Kidney glomerular epithelial cell (primary cell): ENCODE measurements at places on chromosomes 1 and 21.

DNA sequence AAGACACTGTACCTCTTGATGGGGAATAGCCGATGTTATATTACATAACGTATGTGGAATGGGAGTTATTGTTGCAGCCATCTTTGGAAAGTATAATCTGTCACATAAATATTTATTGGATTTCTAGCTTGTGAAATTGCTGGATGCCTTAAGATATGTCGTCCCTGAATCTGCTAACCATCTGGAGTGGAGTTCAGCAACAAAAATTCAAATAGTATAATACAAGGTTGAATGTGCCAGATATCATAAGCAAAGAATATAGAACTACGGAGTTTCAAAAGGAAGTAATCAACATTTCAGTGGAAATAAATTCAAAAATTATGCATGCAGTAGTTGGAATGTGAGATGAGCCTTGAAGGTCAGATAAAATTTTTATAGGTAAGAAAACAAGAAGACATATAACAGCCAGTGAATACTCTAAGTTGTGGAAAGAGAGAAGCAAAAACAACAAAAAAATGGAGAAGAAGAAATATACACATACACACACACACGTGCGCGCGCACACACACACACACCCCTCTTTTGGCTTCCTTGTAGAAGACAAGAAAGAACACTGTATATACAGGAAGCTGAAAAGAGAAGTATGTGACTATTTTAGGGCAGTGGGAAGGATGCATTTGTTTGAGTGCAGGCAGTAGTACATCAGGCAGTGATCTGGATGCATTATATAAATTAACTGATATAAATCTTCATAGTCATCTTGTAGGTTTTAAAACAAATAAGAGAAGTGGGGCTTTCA, 516.7 kb downstream of the KCNT2 start:
- DNase-seq: no peak

DNA sequence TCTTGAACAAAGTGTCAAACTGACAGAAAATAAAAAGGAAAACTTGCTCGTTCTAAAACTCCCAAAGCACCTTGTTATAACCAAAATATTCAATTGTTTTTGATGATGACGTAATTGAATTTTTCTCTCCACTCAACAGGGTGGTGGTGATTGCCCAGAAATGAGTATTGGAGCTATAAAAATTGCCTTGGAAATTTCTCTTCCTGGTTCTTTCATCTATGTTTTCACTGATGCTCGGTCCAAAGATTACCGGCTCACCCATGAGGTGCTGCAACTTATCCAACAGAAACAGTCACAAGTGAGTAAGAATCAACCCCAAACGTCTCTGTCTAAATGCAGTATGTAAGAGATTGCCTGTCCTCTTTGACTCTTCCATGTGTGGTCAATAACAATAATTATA, 130.1 kb downstream of the HMCN1 start:
- DNase-seq: no peak

DNA sequence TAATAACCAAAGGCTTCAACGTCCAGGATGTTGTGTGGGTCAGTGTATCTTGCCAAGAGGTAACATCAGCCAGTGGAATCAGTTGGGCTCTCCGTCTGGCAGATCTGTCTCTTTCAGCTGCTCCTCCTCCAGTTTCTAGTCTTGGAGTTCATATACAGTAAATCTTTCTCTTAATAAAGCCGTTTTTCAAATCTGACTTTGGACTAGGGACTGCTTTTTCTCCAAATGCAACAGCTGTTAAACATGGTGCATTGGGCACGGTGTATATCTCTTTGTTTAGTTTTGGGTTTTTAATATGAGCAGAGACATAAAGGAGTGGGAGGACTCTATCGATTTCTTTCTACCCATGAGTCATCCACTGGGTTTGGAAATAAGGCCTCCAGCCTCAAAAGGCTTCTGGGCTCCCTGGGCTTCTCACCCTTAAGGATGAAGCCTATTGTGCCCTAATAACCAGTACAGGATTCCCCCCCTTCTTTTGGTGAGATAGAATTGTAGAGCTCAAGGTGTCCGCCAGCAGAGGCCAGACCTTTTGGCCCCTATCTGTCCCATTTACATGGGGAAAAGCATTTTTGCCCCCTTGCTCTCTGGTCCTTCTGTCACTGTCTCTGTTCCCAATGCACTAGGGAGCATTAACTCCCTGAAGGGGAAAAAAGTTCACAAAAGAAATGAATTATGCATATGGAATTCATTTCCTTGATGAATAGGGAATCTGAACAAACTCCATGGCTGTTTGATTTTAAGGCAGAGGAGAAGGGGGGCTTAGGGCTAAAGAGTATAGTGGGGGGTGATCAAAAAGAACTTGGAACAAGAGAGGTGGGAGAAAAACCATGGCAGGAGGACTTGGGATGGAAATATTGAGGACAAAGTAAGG, 86.0 kb downstream of the PBX1 start:
- DNase-seq: no peak

- no peak for DNase-seq
These were observed 42.0 kb upstream of the PADI2 start for GRCh38 chr1:17161137-17161740.

DNA sequence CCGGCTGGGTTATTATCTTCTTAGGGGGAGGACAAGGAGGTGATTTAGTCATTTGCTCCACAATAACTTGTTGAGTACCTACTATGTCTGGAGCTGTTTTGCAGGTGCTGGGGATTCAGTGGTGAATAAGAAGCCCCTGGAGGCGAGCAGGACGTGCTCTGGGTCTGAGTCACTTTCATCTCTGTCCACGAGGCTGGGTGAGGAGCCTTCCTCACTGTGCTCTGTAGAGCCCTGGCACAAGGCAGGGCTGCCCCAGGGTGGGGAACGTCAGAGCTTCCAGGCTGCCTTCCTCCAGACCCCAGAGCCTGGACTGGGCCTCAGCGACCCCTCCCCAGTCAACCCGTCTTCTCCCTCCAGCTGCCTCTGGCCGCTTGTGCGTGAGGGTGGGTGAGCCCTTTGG, 2.5 kb upstream of the PADI6 start:
- no peak for DNase-seq

GRCh38 chr21:25936776-25937175, 202.0 kb downstream of the GABPA start:
- DNase-seq: no peak
